Kasumi-1 (cell line): ENCODE measurements at places on chromosomes 3 and 15.

GRCh38 chr15:69056365-69056764 is 41.9 kb downstream of the NOX5 start:
- DNase-seq, result no peak

- no peak for DNase-seq
Observed at GRCh38 chr15:42919308-42919707, 1.3 kb downstream of the TTBK2 start.

GRCh38 chr3:140505213-140505612 is 172.7 kb upstream of the TRIM42 start:
- no peak for DNase-seq

DNA sequence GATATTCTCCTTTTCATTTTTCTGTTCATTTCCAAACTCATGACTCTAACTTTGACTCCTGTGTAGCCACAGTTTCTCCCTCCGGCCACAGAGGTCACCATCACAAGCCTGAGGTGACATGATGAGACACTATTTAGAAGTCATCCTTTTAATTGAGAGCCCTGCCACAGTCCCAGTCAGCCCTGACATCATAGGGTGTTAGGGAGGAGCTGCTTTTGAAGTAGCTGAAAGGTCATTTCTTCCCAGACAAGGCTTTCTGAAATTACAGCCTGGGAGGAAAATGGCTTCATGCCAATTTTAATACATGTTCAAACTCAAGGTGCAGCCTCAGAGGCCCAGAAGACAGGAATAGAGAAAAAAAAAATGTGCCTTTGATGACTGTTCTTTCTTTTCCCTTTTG is 532.8 kb upstream of the TGFBR2 start:
- no peak for DNase-seq

DNA sequence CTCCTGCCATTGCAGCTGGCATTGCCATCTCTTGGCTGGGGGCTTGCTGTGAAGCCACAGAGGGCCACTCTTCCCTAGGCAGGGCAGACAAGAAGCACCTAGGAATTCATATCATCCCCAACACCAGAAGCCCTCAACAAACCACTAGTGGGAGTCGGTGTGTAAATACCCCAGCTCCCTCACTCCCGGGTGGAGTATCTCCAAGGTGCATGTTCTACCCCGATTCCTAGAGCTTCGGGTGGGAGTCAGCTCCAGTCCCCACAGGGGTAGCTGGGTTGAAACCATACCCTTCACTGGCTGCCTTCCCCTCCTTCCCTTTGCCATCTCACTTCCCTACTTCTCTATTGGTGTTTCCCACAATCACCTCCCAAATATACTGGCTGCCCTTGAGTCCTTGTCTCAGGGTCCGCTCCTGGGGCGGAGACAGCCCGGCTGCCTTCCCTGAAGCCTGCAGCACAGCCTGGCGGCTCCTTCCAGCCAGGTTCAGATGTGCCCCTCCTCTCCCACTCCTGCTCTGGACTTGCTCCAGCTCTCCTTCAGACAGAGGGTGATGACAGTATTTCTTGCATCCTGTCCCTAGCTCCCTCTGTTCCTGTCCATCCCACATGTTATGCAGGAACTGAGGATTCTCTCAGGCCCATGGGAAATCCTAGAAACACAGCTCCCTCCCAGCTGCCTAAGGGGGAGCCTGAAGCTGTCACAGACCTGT is 33.3 kb downstream of the FAM3D start:
- DNase-seq, result no peak

DNA sequence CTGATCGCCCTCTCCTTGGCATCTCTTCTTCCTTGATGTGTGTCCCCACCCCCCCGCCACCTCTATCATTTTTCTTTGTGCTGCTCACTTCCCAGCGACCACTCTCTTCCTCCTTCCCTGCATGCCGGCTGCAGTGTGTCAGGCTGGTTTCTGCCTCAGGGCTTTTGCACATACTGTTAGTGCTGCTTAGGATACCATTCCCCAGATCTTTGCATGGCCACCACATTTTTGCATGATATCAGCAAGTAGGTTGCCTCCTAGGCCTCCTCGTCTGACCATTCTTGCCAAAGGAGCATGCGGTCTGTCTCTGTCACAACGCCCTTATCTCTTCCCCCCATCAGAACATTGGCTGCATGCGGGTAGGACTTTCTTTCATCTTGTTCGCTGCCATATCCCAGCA is 12.5 kb downstream of the FBLN2 start:
- DNase-seq, result no peak

- DNase-seq, result no peak
Observed at GRCh38 chr3:50604110-50604621, 7.4 kb downstream of the CISH start.

DNA sequence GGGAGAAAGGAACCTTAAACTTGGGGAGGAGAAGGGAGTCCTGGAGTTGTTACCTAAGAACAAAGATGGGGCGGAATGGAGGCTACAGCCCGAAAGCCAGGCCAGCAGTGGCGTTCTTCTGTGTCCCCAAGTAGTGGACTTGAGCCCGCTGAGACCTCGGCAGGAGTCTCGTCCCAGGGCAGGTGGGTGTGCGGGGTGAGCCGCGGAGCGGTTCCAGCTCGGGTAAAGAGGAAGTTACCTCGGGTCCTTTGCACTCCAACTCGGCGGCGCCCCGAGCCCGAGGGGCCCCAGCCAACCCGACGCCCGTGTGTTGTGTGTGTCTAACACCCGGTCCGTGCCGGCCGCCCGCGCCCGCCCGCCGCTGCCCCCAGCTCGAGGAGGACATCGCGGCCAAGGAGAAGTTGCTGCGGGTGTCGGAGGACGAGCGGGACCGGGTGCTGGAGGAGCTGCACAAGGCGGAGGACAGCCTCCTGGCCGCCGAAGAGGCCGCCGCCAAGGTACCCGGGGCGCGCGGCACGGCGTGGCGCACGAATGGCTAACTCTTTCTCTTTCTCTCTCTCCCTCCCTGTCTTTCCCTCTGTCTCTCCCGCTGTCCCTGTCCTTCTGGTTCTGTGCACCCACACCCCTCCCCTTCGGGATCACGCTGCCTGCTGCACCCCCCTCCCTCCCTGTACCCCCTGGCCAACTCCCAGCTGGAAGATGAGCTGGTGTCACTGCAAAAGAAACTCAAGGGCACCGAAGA is 959 bp downstream of the TPM1 start:
- peak; percentile 20 for DNase-seq

- DNase-seq, result no peak
Observed at GRCh38 chr3:150033721-150034120, 63.0 kb upstream of the PFN2 start.

- DNase-seq, result no peak
Observed at GRCh38 chr3:17592956-17593355, 149.5 kb downstream of the TBC1D5 start.

GRCh38 chr3:152071924-152072323 is 196.8 kb upstream of the MBNL1 start:
- peak; percentile 82 for DNase-seq

- DNase-seq, result no peak
Observed at GRCh38 chr3:159806412-159806811, 182.2 kb upstream of the IL12A start.

- DNase-seq, result no peak
Observed at GRCh38 chr3:42493126-42493797, 9.2 kb upstream of the VIPR1 start.

GRCh38 chr3:153746211-153746610 is 375.0 kb upstream of the ARHGEF26 start:
- no peak for DNase-seq

DNA sequence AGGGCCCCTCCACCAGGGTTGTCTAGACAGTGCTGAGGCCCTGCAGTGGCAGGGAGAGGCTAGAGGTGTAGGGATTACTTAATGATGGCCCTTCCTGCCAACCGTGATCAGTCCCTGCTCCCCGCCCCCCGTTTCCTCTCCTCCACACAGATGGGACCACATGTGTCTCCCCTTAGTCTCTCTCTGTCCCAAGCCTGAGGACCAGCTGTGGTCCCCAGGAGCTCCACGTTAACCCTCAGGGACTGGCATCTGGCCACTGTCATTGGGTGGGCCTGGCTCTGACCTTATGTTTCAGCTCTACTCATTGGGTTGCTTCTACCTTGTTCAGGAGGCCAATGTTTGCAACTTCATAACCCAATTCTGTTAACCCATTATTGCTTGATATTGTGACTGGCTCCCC is 6.0 kb upstream of the ALPK3 start:
- no peak for DNase-seq

DNA sequence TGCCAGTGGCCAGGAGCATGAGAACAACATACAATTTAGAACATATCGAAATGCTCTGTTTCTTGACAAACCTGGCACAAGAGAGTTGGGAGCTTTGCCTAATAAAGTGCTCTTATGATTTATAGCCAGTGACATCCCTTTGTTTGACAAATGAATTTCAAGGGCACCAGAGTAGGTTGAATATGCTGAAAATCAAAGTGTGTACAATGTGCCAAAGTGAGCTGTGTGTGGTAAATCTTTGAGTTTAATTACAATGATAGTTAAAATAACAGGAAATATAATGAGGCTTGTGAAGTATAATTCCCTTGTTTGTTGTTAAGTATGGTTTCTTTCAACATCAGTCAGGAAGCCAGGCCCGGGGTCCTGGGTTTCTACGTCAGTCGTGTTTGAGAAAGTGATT is 211.9 kb downstream of the EBLN2 start:
- DNase-seq, result no peak

- no peak for DNase-seq
Observed at GRCh38 chr3:144556392-144556791, 584.8 kb downstream of the DIPK2A start.

GRCh38 chr3:41710646-41711388 is 251.1 kb downstream of the ULK4 start:
- DNase-seq, result no peak

DNA sequence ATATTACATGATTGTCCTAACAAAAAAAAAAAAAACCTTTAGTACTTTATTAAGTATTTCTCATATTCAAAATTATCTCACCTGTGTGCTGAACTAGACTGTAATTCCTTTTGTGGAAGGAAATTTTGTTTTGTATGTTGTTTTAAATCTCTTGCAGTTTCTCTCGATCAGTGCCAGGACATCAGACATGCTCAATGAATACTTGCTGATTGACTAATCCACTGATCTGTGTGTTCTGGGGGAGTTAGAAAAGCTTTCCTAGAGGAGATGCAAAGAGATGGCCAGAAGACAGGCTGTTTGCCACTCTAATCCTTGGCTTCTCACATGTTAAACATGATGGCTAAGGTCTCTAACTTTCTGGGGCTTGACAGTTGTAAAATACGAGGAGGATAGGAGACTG is 233.3 kb upstream of the NR2E3 start:
- no peak for DNase-seq

DNA sequence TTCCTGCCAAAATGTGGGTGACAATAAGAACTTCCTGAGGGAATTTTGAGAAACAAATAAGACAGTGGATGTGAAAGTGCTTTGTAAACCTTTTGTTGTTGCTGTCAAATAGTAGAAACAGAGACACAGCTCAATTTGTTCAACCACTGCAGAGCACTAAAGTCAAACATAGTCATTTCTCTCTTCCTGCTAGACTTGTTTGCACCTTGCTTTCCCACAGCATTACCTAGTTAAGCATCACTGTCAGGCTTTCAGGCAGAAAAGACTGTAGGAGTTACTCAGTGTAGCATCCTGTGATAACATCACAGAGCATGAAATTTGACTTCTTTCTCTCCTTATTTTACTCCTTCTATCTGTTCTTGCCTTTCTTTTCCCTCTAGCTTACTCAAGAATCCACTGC is 27.1 kb downstream of the SLC12A1 start:
- no peak for DNase-seq

DNA sequence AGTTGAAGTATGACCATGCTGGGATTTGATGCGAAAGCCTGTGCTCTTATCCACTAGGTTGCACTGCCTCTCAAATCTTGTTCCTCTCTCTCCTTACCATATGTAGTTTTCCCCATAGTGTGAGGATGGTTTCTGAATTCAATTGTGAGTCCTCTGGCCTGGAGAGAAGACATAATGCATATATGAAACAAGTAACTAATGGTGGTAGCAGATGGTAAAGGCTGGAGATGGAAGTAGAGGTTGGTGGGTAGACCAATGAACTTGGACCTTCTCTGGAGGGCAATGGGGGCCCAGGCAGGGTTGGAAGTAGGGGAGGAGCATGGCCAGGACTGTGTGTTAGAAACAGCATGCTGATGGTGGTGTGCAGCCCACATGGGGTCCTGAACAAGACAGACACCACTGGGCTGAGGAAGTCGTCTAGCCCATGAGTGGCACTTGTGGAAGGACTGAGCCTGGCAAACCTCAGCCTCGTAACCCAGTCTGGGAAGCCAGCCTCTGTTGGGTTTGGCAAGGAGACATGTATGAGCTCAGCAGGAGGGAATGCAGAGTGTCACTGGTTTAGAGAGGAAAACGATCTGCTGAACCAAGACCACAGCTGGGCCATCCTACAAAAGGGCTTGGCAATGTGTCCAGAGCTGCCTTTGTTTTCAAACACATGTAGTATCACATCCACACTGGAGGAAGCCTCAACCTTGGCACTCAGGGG is 18.5 kb upstream of the LMCD1 start:
- DNase-seq, result no peak

- no peak for DNase-seq
Observed at GRCh38 chr15:58486564-58486963, 54.8 kb downstream of the LIPC start.

- DNase-seq, result no peak
Observed at GRCh38 chr3:57952208-57952631, 56.0 kb upstream of the FLNB start.

GRCh38 chr3:18370672-18371071 is 54.5 kb downstream of the SATB1 start:
- no peak for DNase-seq

- DNase-seq, result no peak
Observed at GRCh38 chr3:15861163-15861562, 63.4 kb upstream of the ANKRD28 start.

DNA sequence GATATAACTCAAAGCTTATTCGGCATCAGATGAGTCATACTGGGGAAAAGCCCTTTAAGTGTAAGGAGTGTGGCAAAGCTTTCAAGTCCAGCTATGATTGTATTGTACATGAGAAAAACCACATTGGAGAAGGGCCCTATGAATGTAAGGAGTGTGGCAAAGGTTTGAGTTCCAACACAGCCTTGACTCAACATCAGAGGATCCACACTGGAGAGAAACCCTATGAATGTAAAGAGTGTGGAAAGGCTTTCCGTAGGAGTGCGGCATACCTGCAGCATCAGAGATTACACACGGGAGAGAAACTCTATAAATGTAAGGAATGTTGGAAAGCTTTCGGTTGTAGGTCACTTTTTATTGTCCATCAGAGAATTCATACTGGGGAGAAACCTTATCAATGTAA is 7.5 kb downstream of the ZNF621 start:
- DNase-seq, result no peak

GRCh38 chr3:194312743-194313281 is 38.3 kb downstream of the CPN2 start:
- DNase-seq, result no peak

- no peak for DNase-seq
Observed at GRCh38 chr3:194757647-194758061, 72.0 kb downstream of the FAM43A start.

- DNase-seq, result no peak
Observed at GRCh38 chr15:41494190-41494921, 682 bp downstream of the ITPKA start.

GRCh38 chr3:72418244-72418643 is 430.0 kb downstream of the SHQ1 start:
- DNase-seq, result no peak

- no peak for DNase-seq
Observed at GRCh38 chr3:18791182-18791581, 357.1 kb upstream of the KCNH8 start.

- DNase-seq, result no peak
Observed at GRCh38 chr3:128471110-128471509, 4.4 kb upstream of the DNAJB8 start.

- DNase-seq, result peak; percentile 74
Observed at GRCh38 chr3:46909535-46910161, 32.1 kb downstream of the PTH1R start.

- no peak for DNase-seq
Observed at GRCh38 chr3:118984699-118985098, 49.9 kb downstream of the IGSF11 start.

- peak; percentile 46 for DNase-seq
Observed at GRCh38 chr15:64681424-64682024, 93.9 kb downstream of the RBPMS2 start.
